ENCODE measurements at places on chromosomes 2 and 18. TPM values are rescaled to one million over a fixed set of nuclear protein-coding genes. Genes with fewer than 3 reads are reported as not detected.

The PLEKHH2 gene
- total RNA-seq, result 17.4 TPM

The EHD3 gene
- 25.9 TPM for total RNA-seq

The UGT1A8 gene
- total RNA-seq, result not detected

The GKN2 gene
- total RNA-seq, result not detected

The DAW1 gene
- not detected for total RNA-seq

All from osteocyte (in vitro differentiated cells).